SK-MEL-5 (cell line): ENCODE measurements at places on chromosomes 4 and X. TPM values are rescaled to one million over a fixed set of nuclear protein-coding genes. Genes with fewer than 3 reads are reported as not detected.

GRCh38 chr4:70808151-70808550 lies 31.5 kb downstream of the GRSF1 start:
- no peak for DNase-seq

- no peak for DNase-seq
Observed at GRCh38 chr4:121096191-121096590, 23.9 kb upstream of the NDNF start.

DNA sequence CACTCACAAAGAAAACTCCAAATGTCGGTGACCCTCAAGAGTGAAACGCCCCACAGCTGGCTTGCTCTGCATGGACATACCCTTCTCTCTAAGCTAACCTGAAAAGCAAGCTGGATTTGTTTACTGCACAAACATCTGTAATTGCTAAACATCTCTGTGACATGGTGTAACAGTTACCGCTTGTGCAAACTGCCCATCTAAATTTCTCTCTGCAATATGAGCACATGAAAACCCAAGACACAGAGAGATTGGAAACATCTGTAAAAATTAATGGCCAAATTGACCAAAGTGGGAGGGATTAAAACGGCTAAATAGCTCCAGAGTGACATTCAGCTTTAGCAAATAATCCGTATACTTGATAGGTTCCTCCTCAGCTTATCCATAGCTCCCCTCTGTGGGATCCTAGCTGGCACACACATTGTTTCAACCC lies 155.0 kb upstream of the MAP3K15 start:
- no peak for DNase-seq

DNA sequence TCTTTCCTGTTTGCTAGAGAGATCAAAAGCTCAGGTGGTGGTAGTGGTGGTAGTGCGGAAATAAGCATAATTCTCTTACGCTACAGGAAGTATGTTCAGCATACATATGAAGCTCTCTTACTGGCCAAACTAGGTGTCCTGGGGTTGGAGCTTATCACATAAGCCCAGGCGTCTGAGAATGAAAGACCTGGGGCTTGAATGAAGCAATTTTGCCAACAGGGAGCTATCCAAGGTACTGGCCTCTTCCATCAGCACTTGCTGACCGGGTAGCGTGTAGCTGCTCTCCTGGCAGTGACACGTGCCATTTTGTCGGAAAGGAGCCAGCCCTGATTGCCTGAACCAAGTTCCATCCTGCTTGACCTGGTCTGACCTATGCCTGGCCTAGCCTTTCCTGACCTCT lies 65.9 kb upstream of the HPF1 start:
- DNase-seq = peak; percentile 42

- DNase-seq = no peak
Observed at GRCh38 chr4:91212211-91212610, 1085.0 kb downstream of the CCSER1 start.

GRCh38 chrX:7586126-7586525 lies 256.8 kb upstream of the VCX start:
- peak; percentile 50 for DNase-seq

HTN3 gene
- total RNA-seq = 42.2 and 49.0 TPM in 2 replicates

PCDH19 gene
- total RNA-seq = not detected in 2 replicates

ERCC6L gene
- 5.5 and 5.8 TPM in 2 replicates for total RNA-seq

NHSL2 gene
- 0.08 TPM in 1 of 2 replicates, not detected in the other for total RNA-seq
